ENCODE measurements at places on chromosomes 2 and 18.

- no peak for DNase-seq
Observed at GRCh38 chr2:23664066-23664788, 262.7 kb downstream of the ATAD2B start.

DNA sequence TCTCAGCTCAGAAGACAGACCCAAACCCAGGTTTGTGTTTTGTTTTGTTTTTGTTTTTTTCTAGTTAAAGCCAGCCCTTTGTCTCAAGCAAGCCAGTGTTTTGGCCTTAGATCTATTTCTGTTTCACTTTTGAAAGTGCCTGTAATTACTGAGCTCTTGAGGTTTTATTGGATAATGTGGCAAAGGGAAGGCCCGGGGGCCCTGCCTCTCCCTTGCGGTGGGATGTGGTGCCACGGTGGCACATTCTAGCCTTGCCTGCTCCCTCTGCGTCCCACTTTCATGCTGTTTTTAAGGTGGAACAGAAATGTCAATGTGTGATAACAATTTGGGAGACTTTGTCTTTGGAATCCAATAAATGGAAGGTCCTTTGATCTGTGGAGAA is 2.5 kb downstream of the HPCAL1 start:
- no peak for DNase-seq

DNA sequence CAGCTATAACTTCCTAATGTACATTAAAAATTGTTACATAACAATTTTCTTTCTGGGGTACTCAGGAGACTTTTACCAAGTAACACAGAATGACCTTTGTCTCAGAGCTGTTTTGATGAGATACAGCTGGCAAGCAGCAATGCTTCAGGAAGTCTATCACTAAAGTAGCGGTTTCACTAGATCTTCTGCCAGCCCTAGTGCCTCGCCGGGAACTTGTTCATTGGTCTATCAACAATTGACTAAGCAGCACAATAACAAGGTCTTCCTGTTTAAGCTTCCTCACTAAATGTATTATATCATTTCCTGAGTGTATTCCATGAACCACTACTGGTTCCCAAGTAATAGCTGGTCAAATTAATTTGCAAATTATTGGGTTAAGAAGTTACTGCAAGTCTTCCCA is 69.2 kb downstream of the TRIP12 start:
- DNase-seq = no peak

GRCh38 chr2:63984606-63985359 is 34.4 kb downstream of the VPS54 start:
- no peak for DNase-seq

- DNase-seq = no peak
Observed at GRCh38 chr2:187552828-187553681, 1.2 kb downstream of the TFPI start.

GRCh38 chr18:27942706-27943105 is 234.2 kb downstream of the CDH2 start:
- DNase-seq = no peak

- no peak for DNase-seq
Observed at GRCh38 chr18:77380695-77381094, 131.0 kb downstream of the GALR1 start.

DNA sequence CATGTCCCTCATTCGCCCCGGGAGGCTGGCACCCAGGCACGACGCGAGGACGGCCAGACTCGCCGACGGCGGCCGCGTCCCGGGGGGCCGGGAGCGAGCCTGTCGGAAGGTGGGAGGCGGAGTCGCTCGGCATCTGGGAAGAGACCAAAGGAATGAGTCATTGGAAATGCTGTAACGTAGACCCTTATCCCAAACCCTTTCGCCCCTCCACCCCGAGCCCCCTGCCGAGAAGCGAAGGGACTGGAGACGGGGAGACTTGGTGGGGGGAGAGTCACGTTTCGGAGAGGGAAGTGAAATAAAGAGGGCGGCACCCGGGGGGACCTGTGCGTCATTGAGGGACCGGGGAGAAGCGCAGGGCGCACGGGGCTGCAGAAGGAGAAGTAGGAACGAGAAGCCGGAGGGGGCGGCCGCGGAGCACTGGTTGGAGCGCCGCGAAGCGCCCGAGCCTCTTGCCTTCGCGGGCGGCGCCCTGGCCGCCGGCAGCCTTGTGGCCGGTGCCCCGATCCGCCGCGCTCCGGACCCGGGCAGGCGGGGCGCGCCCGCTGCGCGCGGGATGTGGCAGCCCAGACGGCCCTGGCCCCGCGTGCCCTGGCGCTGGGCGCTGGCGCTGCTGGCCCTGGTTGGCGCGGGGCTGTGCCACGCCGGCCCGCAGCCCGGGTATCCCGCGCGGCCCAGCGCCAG is at the start of gene EMILIN2:
Gene EMILIN2, plus strand, starts transcription at position 371 of the 681 bp plus-strand sequence. Its CDS starts 183 bp downstream, at position 554.
- no peak for DNase-seq

DNA sequence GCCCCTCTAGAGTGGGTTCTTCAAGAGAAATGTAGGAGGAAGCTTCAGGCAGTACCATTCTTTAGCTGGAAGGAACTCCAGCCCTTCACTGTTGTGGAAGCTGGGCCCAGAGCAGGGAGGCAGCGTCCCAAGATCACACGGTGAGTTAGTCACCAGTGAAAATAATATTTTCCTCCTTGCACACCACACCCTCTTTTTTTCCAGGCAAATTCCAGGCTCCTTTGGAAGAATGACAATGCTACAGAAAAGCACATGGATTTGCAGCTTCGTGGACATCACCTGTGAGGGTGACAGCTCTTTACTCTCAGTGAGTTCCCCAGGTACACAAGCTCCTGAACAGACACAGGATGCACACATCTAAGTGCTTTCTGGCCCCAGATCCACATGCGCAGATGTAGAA is 157.1 kb downstream of the COL6A3 start:
- DNase-seq = no peak
